ENCODE measurements at places on chromosomes 3 and 15.

- DNase-seq, result no peak
Observed at GRCh38 chr3:41960826-41961750, 815 bp downstream of the ULK4 start.

- DNase-seq, result no peak
Observed at GRCh38 chr3:19811689-19812088, 122.3 kb downstream of the EFHB start.

DNA sequence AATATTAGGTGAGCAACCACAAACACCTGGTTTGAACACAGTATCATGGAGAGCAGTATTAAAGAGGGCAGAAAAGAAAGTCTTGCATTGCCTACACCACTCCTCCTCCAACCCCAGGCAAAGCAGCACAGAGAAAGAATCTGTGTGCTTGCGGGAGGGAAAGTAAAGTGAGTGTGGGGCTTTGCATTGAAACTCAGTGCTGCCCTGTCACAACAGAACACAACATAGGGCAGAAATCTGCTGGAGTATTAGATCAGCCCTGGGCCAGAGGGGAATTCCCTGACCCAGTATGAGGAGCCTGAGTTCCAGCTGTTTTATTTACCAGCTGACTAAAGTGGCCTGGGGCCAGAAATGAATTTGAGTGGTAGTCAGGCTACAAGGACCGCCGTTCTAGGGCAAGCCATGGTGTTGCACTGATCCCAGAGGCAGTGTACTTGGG lies 75.5 kb downstream of the SPATA16 start:
- DNase-seq, result no peak

DNA sequence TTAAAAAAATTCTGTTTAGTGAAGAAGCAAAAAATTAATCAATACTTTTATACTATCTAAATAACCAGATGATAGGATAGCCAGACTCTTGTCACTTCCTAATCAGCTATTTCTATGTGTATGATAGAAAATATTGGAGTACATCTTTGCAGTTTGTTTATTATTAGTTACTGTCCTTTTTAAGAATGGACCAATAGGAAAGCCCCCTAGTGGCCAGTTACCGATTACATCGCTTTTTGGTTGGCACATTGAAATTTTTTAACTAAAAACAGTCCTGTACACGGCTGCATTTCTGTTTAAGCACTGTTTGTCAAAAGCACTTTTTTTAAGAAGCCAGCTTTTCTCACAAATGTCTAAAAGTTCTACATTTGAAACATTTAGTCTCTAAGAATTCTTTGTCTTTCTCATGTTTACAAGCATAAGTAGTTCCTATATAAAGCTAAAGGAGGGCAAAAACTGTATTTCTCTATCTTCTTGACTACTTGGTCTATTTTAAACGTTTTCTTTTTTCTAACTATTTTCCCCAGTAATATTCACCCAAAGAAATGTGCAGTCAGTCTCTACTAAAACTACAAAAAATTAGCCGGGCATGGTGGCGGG lies 253.2 kb upstream of the LRTM1 start:
- DNase-seq, result no peak

GRCh38 chr3:4680871-4681300 lies 187.7 kb downstream of the ITPR1 start:
- DNase-seq, result no peak

- DNase-seq, result no peak
Observed at GRCh38 chr3:156260331-156260730, 140.0 kb downstream of the KCNAB1 start.

GRCh38 chr3:15542614-15543013 lies 21.1 kb upstream of the COLQ start:
- no peak for DNase-seq

- no peak for DNase-seq
Observed at GRCh38 chr15:40598672-40599071, 4.6 kb downstream of the KNL1 start.

GRCh38 chr3:188801393-188801792 lies 370.4 kb upstream of the TPRG1 start:
- no peak for DNase-seq

DNA sequence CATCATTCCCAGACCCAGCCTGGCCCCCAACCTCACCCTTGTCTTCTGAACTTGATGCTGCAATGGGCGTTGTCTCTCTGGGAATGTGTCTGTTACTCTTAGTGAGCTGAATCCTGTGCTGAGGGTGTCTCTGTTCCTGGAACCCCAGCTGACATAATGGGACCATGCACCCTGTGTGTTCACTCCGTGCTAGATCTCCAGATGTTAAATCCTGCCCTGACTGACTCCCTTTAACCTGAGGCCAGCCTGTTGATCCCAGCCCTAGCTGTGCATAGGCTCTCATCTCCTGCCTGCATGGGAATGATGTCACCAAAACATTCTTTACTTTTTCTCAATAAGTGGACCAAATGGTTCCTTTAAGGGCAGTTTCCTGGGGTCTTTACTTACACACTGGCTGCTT lies 48.0 kb upstream of the UMPS start:
- DNase-seq, result no peak

DNA sequence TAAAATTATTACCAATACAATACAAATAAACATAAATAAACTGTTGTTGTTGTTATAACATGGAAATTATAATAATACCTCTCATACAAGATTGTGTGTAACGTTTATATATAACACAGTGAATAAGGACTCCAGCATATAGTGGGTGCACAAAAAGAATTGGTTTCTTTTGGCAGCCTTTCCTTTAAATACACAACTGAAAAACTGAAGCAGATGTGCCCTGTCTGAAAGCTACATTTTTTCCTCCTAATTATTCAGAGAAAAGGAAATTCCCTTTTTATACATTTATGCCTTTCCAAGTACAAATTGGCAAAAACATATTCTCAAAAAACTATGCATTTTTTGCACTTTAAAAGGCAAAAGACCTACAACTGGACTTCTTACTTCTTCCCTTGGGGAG lies 928.9 kb upstream of the NR2F2 start:
- DNase-seq, result no peak

GRCh38 chr3:41464401-41464800 lies 265.1 kb downstream of the CTNNB1 start:
- DNase-seq, result no peak

GRCh38 chr3:110929816-110930215 lies 141.8 kb upstream of the NECTIN3 start:
- no peak for DNase-seq

DNA sequence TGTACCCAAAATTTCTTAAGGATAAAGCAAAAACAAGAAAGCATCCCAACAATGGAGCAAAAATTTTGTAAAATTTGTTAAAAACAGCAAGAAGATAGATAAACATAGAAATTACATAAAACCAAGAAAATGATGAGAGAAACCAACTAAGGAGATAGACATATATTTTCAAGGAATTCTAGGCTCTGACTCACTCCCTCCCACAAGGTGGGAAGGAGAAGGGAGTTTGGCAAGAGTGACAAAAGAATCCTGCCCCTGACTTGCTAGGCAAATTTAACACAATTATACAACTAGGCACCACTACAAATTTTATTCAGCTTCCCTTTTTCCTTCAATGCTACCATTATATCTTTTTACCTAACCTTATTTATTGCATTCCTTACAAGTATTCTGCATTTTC lies 70.9 kb downstream of the MYO9A start:
- DNase-seq, result no peak

DNA sequence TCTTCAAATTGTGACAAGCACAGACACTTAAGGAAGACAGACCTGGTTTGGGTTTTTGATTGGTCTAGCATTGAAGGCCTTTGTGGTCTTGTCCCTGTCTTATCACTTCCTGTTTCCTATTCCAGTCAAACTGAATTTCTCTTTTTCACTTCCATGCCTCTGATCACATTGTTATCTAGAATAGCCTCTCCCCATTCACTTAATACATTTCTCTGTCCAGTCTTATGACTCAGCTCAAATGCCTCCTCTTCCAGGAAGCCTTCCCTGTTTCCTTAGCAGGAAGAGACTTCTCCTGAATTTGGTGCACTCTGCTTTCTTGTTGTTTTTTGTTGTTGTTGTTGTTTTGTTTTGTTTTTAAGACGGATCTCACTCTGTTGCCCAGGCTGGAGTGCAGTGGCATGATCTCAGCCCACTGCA lies 45.5 kb downstream of the LIMD1 start:
- DNase-seq, result no peak

GRCh38 chr3:42510325-42510724 lies 7.9 kb downstream of the VIPR1 start:
- peak; percentile 52 for DNase-seq

GRCh38 chr3:185680231-185680630 lies 94.1 kb downstream of the SENP2 start:
- no peak for DNase-seq

GRCh38 chr3:37635251-37635650 lies 226.4 kb upstream of the CTDSPL start:
- no peak for DNase-seq

DNA sequence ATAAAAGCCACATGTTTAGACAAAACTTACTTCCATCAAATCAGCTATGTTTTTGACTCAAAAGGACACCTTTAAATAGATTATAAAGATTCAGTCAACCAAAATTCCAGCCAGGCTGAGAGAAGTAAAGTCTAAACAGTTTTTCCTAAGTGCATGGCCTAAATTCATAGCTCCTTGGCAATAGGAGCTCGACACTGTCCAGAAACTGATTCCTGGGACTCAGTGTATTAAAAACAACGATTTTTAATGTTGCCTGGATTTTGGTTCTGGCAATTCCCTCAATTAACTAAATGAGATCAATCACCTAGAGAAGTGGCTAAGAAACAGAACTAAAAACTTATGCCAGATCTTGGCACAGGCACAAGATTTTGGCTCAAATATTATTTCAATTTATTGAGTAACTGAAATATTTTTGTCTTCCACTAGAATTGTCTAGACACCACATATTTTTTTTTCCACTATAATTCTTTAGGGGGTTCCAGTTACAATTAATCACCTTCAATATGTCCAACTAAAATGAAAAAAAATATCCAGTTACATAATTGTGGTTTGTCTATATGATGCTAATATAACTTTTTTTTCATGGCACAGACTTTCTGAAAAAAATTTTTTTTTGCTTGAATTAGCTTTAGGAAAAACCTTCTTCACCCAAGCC lies 135.9 kb downstream of the TFDP2 start:
- DNase-seq, result no peak

DNA sequence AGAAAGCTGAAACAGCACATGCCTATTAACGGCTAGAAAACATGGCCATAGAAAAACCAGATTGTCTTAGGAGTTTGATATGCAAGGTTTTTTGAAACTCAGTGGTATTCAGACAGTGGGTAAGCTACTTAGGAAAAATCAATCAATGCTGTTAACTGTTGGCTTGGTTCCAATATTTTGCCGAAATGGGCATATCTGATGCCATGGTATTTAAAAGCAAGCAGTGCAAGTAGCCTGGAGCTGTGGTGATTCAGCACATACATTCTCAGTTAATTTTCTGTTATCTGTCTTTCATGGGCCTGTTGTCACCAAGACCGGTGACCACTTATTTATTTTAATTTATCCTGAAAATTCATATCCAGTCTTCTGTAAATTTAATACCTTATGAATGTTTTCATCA lies 17.3 kb upstream of the SUCNR1 start:
- no peak for DNase-seq

DNA sequence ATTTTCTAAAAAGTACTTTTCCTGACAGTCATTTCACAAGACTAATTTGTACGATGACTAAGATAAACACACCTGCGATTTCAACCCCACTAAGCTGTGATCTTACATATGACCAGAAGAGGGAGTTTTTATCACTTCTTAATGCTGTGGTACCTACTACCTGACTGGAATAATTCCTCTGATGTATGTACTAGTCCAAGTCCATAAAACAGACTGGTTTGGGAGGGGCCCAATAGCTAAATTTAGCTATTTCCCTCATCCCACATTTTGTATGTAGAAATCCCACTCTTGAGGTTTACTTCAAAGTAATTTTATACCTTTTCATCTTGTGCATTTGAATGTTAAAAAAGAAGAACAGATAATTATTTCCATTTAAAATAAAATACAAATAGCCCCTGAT lies 49.7 kb upstream of the SCAANT1 start:
- DNase-seq, result no peak

DNA sequence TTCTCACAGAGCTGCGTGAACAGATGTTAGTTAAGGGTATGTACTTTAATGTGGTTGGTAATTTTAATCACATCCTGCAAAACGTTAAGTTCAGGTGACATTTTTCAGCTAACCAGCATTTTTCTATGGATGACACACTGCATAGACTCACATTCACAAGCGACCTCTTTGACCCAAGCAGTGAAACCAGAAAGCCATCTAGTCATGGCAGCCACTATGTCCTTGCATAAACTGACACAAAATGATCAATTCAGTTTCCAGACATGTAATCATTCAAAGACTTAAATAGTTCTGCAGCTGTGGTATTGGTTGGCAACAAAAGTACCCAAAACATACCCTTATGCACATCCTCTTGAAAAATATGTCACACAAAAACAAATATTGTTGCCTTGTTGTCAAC lies 7.4 kb upstream of the CAPN7 start:
- DNase-seq, result no peak

GRCh38 chr3:110059431-110059830 lies 722.1 kb upstream of the DPPA4 start:
- DNase-seq, result no peak

- no peak for DNase-seq
Observed at GRCh38 chr15:65912235-65912634, 42.9 kb downstream of the RAB11A start.

GRCh38 chr3:44109771-44110361 lies 131.8 kb upstream of the TOPAZ1 start:
- no peak for DNase-seq

DNA sequence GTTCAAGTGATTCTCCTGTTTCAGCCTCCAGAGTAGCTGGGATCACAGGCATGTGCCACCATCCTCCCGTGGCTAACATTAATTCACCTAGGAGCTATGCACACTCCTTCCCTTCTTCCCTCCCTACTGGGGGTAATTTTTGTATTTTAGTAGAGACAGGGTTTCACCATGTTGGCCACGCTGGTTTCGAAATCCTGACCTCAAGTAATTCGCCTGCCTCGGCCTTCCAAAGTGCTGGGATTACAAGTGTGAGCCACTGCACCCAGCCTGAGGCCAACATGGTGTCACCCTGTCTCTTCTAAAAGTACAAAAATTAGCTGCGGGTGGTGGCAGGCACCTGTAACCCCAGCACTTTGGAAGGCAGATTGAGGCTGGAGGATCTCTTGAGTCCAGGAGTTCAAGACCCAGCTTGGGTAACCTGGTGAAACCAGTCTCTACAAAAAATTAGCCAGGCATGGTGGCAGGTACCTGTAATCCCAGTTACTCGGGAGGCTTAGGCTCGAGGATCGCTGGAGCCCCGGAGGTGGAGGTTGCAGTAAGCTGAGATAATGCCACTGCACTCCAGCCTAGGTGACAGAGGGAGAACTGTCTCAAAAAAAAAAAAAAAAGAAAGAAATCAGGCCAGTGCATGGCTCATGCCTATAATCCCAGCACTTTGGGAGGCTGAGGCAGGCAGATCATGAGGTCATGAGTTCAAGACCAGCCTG lies 6.1 kb downstream of the RNU5B-1 start:
- DNase-seq, result peak; percentile 42

- DNase-seq, result peak; percentile 95
Observed at GRCh38 chr3:131026321-131027151, at the start of the genes ASTE1 and NEK11. TSS of gene ASTE1 (minus strand) at chr3:131026825. CDS start at chr3:131025306, 1,519 bp downstream. TSS of gene NEK11 (plus strand) at chr3:131026877. CDS start at chr3:131029709, 2,832 bp downstream.

- no peak for DNase-seq
Observed at GRCh38 chr3:48709051-48709461, 8.0 kb downstream of the IP6K2 start.
